ENCODE measurements at places on chromosomes 16 and 17.

DNA sequence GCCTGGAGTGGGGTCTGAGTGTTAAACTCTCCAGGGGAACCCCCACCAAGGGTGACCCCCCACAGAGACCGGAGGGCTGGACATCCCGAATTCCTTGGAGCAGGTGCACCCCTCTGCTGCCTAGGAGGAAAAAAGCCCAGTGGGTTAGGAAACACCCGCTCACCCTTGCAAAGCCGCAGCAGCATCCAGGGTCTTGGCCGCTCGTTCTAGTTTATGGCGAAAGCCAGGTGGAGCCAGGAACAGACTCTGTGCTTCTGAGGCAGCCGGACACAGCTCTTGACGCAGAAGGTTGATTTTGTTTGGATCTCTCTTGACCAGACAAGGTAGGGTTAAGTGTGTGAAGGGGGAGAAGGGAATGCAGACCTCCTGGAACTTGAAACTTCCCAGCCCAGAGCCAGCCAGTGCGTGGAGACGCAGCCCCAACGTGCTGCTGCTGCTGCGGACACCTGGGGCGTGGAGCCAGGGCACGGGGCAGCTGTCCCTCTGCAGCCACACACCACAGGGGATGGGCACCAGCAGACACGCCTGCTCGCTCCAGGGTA lies 154.5 kb downstream of the LAT start:
- no peak for DNase-seq

GRCh38 chr17:39937447-39937846 lies 9.9 kb downstream of the LRRC3C start:
- DNase-seq: no peak

GRCh38 chr17:78038748-78039288 lies 80.3 kb downstream of the TNRC6C start:
- no peak for DNase-seq

GRCh38 chr17:80478487-80479245 lies 2.3 kb upstream of the NPTX1 start:
- no peak for DNase-seq

DNA sequence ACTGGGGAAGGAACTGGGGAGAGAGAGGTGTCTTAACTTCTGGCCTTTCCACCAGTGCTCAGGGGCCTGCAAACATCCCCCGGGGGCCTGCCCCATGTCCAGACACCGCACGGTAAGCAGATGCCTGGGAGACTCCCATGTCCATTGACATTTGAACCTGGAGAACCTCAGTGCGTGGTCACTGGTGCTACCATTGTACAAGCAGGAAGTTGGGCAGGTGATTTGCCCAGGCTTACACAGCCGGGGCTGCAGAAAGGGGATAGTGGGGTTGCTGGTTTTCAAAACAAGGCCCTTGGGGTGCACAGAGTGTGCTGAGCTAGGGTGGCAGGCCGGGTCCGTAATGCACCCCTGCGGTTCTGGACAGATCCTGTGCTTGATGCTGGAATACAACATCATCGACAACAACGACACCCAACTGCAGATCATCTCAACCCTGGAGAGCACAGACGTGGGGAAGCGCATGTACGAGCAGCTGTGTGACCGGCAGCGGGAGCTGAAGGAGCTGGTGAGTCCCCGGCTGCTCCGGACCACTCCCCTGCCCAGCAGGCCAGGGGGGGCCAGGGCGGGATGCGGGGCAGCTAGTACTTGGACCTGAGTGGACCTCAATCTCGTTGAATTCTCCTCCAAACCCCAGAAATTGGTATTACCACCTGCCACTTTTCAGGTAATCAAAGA lies 77.7 kb upstream of the PLCG2 start:
- no peak for DNase-seq

DNA sequence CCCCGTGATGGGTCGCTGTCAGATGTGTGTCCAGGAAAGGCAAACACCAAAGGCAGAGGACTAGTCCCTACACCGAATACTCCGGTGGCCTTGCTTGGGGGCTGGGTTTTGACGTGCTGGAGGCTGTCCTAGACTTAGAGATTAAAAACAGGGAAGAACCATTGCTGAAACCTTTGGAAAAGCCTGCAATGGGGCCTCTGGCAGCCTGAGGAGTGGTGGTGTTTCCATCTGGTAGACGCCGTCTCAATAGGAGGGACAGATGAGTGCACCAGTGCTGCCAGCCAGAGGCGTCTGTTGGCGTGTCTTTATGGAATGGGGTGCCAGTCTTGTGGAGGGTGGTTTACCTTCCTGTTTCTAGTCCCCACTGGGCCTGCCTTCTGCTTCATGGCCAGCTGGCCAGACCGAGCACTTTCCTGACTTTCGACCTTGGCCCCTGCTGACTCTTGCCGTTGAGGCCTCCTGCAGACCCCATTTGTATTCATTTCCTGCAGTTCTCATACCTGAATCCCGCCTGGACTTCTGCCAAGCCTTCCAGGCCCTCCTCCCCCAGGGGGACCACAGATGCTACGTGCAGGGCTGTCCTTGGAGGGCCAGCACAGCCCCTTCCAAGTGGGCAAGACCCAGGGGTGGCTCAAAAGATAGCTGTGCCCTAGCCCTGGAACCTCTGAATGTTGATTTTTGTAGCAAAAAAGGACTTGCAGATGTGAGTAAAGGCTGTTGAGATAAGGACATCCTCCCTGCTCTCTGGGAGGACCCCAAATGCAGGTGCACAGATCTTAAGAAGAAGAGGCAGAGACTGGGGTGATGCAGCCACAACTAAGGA lies 1.9 kb upstream of the DNASE1 start:
- DNase-seq: no peak

DNA sequence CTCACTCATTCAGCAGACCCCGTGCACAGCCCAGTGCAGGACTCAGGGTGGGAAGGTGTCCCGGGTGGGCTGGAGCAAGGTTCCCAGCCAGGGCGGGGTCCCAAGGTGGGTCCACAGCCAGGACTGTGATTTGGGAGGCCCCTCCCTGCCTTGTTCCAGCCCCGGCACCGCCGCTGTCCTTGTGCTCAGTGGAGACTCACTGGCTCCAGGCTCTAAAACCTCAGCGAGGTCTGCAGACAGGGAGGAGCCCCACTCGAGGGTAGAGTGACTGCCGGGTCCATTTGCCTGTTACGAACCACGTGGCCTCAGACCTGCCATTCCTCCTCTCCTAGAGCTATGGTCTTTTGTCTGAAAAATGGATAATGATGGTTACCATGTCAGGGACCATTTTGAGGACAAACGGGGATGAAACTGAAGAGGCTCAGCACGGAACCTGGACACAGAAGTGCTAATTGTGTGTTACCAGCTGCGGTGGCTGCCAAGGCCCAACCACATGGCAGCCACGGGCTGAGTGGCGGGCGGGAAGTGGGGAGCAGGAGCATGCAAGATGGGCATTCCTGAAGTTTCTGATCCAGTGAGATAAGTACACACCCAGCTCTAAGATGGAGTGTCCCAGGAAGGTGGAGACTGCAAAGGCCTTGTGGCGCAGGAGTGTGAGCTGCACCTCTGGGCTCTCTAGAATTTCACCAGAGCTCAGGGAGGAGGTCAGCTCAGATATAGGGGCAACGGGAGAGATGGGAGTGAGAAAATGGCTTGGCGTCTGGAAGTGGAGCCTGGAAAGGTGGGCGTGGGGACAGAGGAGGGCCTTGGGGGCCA lies 317.6 kb downstream of the SEC14L1 start:
- peak; percentile 63 for DNase-seq

DNA sequence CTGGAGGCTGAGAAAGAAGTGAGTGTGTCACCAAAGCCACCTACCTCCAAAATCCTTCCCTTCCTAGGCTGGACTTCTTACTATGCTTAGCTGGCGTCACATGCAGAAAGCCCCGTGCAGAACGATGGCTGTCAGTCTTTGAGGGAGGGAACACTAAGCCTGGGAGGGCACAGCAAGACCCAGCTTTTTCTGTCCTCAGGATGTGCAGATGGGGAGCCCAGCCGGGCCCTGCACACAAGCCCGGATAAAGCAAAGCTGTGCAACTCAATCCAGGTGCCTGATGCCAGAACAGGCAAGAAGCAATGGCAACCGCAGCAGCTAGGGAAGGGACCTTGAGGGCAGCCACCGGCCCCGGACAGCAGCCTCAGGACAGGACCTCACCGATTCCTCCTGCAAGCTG lies 13.9 kb upstream of the USP36 start:
- DNase-seq: no peak

DNA sequence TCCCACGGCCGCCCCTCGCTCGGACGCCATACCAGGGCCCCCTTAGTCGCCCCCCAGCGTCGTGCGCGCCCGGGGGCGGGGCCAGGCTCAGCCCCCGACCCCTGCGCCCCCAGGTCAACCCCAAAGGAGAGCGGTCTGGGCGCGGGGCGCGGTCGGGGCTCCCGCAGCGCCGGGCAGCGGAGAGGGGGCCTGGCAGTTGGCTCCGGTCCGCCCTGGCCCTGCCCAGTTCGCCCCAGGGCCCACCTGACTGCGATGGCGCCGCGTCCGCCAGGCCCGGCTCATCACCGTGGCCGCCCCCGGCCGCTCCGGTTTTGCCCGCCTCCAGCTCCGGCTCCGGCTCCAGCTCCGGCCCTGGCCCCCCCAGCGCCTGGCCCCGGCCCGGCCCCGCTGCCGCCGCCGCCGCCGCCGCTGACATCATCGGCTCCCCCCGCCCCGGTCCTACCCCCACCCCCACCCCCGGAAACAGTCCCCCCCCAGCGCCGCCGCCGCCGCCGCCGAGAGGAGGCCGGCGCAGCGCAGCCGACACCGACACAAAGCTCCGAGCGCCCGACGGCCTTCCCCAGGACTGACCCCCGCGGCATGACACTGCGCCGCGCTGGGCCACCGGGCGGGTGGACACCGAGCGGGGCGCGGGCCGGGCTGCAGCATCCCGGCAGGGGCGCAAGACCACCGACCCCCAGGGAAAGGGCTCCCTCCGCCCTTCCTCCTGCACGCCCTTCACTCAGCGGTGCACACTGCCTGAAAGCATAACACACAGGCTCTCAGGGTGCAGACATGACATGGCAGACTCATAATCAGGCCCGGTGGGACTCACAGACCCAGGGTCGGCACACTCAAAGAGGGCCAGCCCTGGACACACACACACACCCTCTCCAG lies at the start of gene ZBTB4:
Gene ZBTB4, minus strand, starts transcription at position 419 of the 876 bp plus-strand sequence. CDS start 12,830 bp downstream, outside the sequence.
- DNase-seq: peak; percentile 64

- DNase-seq: no peak
Observed at GRCh38 chr17:55668312-55668920, 54.2 kb downstream of the TMEM100 start.

GRCh38 chr17:70872103-70872502 lies 702.8 kb downstream of the KCNJ2 start:
- DNase-seq: no peak

GRCh38 chr16:2497695-2498484 lies 15.9 kb upstream of the ATP6V0C start:
- DNase-seq: no peak

DNA sequence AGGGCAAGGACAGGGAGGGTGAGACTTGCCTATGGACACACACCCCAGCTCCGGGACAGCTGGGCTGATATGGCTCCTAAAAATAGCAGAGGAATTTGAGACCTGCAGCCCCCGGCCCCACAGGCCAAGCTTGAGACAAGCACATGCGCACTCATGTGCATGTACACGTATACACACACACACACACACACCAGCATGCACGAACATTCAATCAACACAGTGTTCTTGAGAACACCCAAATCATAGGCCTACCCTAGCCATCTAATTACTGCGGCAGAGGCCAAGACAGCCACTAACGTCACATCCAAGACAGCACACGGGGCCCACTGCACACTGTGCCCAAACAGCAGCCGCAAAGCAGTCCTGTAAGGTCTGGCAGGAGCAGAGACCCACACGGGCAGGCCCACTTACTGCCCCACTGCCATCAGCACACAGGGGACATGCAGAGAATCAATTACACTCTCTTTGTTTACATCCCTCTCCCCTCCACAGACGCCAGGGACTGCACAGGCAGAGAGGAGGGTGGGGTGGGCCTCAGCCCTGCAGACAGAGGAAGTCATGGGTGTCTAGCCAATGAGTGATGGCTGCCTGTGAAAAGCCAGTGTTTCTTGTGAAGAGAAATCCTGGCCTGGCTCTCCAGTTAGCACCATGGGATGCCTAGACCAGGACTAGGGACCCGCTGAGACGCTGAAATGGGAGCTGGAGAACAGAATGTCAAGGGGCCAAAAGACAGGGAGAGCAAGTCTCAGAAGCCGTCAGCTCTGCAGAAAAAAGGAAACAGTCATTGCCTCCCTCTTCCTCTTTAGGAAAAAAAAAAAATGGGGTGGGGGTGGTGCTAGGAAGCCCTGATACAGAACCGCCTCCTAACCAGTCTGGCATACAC lies 39.3 kb downstream of the MYO18A start:
- DNase-seq: peak; percentile 47

- no peak for DNase-seq
Observed at GRCh38 chr17:44795928-44796327, 34.2 kb downstream of the GJC1 start.

DNA sequence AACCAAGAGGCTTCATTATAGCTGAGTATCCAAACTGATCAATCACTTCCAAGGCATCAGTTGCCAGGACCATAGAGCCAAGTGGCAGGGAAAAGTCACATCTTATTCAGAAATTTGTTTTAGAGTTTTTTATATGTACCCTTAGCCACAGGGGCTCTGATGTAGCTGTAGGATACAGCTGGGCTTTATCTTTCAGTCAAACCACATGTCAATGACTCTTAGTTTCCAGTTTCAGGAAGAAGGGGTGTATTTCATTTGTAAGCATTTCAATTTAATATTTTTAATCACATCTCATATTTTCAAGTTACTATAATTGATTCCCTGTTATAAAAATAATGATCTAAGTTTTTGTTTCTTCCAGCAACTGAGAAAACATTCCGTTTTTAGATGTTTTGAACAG lies 2.9 kb upstream of the FLCN start:
- no peak for DNase-seq

DNA sequence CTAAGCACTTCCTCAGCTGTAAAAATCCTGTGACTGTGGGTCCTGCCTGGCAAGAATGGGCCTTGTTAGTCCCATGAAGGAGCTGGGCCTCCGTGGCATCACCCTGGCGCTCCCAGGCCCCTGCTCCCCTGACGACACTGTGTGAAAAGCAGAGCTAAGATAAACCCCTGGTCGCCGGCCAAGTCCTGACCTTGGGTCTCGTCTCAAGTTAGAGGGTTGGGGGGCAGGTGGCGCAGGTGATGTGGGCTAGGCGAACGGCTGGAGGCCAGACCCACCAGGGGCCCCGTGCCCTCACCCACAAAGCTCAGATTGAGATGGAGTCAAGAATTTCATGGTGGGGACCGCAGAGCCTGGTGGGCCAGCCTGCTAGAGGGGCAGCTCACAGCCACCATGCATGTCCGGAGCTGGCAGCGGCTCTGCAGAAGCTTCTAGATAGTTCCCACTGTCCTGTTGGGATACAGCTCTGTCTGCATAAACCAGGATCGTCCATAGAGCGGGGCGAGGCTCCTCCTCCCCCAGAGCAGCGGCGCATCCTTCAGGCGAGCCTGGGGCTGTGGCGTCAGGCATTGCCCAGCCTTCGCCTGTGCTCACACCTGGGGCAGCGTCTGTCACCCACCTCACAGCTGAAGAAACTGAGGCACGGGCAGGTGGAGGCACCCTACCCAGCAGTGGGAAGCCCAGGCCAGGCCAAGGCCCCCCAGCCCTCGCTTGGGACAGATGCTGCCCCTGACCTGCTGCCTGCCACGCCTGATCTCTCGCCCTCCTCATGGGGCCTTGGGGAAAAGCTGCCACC lies 12.0 kb downstream of the CYBC1 start:
- DNase-seq: no peak
